ENCODE measurements at places on chromosomes 7 and 10. TPM values are rescaled to one million over a fixed set of nuclear protein-coding genes. Genes with fewer than 3 reads are reported as not detected.
A peak's percentile ranks its signal among the peaks of the same experiment; 100 is the strongest.

- DNase-seq, result peak; percentile 21
Measured at GRCh38 chr7:90404777-90405176, 1.5 kb downstream of the CLDN12 start.

DNA sequence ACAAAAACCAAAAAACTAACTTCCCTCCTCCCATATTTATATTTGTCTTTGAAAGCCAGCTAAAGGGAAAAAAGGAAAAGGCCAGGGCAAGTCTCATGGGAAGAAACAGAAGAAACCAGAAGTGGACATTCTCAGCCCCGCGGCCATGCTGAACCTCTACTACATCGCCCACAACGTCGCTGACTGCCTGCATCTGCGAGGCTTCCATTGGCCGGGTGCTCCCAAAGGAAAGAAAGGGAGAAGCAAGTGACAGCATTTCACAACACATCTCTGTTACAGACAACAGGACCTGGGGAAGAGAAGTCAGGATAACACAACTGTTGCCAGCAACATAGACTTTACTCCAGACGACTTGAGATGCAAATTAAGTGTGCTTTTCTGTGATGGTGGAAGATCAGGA, 9.9 kb downstream of the SMKR1 start:
- DNase-seq, result no peak

GRCh38 chr7:144534655-144535395, 131.3 kb upstream of the NOBOX start:
- DNase-seq, result no peak

DNA sequence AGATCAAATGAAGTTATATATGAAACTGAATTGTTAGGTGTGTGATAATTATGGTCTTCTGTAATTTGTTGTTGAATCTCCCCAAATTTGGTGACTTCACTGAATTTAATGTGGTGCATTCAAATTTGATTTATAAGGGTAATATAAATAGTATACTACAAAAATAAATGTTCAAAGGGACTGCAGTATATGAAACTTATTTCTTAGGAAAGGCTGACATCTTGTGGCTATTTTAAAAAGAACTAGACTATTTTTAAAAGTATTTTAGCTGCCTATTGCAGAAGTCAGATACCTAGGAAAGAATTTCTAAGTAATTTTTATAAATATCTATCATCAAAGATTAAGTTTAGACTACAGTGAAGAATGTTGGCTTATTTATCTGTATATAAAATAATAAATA, 36.6 kb downstream of the ATRNL1 start:
- no peak for DNase-seq

MBLAC1 gene
- total RNA-seq, result 4.8 TPM

DNA sequence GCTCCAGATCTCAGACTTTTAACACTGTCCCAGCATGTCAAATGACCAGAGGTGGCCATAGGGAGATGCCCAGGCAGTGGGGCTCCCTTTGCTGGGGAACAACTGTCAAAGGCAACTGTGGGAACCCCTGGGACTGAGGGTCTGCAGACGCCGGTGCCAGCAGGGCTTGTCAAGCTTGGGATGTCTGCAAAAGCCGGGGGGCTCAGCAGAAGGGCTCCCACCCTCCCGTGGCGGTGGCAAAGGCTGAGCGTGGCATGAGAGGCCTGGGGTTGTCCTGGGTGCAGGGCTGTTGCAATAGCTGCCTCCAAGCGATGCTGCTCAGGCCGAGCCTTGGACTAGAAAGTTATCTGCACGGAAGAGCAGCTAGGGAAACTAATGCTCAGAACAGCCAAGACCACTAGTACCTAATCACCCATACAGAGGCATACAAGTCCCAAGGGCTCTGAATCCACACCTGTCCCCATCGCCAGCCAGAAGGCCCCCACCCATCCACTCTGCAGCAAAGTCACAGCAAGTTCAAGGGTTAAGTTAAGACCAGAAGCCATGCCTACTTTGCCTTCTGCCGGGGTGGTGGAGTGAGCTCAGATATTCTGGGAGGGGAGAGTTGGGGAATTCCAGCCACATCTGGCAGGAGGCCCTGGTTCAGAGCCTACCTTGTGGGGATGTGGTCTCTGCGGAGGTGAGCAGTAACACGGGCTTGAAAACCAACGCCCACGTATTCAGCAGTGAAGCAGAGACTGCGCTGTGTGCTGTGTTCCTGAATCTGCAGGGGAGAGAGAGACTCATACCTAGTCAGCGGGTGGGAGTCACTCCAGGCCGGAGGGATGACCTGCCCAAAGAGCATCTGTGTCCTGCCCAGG, 4.6 kb downstream of the SH2B2 start:
- no peak for DNase-seq

DNA sequence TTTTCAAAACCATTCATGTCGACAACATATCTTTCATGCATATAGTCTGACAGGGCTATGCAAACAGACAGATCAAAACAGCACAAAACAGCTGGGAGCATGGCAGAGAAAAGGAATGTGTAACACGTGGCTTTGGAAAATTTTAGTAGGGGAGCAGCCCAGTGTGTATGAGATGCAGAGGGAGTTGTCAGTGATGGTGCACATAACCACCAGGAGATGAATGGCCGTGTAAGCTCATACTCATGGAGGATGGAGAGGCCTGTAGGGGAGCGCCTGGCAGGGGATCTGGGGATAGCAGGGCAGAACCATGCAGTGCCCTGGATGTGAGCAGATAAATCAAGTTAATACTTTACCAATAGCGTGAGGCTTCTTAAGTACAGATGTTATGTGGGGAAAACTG, 45.7 kb downstream of the RHOBTB1 start:
- DNase-seq, result no peak

DNA sequence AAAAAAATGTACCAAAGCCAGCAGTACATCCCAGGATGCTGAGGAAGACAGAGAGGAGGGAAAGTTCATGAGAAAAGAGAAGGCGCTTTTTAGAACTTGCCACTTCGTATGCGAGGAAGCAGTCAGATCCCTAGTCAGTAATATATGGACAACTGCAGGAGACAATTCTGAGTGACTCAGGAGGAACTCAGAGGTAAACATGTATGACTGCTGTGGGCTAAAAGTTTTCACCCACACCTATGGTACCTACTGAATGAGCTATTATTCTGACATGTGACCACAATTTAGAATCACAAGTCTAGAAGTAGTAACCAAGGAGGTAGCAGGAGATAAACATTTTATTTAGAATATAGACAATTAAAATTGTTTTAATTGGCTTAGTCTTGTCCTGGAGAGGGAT, 126.5 kb downstream of the ICA1 start:
- DNase-seq, result no peak

DNA sequence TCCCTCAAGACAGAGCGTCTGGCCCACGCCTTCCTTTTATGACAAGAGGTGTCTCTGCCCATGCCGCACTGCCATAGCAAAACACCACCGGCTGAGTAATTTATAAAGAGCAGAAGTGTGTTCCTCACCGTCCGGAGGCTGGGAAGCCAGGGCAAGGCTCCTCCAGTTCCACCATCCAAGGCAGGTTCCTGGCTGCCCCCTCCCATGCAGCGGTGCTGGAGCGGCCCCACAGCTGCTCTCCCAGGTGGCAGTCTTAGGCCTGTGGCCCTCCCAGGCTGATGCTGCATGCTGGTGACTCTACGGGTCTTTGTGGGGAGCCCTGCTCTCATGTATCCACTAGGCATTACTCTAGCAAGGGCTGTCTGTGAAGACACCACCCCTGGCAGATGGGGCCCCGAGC, 113.1 kb downstream of the TCERG1L start:
- no peak for DNase-seq

DNA sequence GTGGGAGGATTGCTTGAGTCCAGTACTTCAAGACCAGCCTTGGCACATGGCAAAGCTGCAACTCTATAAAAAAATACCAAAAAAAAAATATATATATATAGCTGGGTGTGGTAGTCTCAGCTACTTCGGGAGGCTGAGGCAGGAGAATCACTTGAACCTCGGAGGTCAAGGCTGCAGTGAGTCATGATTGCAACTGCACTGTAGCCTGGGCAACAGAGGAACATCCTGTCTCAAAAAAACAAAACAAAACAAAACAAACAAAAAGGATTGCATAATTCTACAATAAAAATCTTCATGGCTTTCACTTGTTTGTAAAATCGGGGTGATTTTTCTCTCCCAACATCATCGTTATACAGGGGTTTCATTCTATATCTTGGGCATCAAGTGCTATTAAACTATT, 35.1 kb downstream of the GUSB start:
- DNase-seq, result peak; percentile 72

DNA sequence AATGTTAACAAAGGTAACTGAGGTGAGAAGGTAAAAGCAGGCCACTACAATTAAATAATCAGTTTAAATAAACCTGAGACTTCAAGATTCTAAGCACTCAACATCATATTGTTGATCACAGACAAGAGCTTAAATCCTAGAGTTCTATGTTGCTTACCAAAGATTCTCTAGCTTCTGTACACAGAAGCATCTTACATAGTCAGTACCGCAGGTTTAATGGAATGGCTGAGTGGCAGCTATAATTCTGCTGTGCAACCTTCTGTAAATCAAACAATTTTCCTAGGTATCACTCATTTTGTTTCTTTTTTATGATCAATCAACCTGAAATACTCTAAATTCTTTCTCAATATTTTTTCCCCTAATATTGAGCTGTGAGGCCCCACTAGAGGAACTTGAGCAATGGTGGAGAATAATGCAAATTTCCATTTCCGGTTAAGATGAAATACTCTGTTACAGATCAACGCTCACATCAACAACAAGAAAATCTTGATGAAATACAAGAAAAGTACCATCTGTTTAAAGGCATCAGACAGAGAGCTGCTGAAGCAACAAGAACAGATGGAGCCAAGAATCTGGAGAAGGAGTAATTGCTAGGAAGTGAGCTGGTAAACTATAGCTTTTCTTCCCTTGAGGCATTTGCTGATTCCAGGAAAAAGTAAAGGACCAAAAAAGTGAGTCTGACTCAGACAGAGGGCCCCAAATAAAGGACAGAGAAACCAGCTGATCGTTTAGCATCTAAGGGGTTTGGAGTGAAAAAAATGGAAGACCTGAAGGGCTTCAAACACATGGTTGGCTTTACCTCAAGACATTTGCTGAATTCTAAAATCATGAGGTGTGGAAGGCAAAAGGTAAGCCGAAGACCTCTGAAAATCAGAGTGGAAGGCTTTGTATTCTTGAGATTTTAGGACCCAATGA, 22.6 kb downstream of the PNPLA8 start:
- no peak for DNase-seq

DNA sequence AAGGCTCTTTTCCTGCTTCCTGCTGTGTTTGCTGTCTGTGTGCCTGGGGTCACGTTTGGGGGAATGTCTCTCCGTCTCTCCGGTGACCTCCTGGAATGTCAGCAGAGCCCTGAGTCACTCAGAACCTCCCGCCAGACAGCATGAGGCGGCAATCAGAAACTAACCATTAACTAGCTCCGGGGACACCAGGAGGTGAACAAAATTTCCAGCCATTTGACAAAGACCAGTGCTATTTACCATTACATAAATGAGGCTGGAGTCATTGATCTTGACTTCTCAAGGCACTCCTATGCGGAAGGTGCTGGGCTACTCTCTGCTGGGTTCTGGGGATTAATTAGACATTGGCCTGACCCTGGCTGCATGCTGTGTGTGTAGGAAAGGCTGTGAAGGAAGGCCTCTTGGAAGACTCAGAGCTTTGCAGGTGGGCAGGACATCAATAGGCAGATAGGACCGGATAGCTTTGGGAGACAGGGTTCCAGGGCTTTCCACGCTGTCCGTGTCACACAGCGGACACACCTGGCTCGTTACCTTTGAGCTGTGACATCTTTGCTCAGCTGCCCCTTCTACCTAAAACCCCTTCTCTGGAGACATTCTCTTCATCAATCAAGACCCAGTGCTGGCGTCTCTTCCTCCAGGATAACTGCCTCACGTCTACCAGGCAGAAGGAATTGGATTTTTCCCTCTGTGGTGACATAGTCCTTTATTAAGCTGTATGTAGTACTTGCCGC, 77.0 kb downstream of the PFKFB3 start:
- peak; percentile 50 for DNase-seq

DNA sequence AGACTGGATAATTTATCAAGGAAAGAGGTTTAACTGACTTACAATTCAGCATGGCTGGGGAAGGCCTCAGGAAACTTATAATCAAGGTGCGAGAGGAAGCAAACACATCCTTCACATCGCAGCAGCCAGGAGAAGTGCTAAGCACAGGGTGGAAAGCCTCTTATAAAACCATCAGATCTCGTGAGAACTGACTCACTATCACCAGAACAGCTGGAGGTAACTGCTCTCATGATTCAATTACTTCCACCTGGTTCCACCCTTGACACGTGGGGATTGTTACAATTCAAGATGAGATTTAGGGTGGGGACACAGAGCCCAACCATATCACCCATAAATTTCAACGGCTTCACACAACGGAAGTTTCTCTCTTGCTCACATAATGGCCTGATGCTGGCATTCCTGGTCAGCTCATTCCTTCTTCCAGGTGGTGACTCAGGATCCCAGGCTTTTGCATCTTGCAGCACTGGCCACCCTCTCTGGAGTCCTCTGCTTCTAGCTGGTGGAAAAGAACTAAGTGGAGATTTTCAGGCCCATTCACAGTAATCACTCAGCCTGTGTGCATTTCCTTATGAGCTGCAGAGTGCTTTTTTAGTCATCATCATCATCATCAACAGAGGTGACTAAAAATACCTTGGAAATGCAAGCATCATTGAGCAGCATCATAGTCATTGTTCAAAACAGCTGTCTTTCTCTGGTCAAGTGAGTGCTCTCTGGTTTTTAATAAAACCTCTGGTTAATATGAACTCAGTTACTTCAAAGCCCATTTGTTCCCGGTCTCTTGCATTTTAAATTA, 308.1 kb downstream of the SFMBT2 start:
- no peak for DNase-seq

TMEM196 gene
- total RNA-seq, result 0.11 TPM

DNA sequence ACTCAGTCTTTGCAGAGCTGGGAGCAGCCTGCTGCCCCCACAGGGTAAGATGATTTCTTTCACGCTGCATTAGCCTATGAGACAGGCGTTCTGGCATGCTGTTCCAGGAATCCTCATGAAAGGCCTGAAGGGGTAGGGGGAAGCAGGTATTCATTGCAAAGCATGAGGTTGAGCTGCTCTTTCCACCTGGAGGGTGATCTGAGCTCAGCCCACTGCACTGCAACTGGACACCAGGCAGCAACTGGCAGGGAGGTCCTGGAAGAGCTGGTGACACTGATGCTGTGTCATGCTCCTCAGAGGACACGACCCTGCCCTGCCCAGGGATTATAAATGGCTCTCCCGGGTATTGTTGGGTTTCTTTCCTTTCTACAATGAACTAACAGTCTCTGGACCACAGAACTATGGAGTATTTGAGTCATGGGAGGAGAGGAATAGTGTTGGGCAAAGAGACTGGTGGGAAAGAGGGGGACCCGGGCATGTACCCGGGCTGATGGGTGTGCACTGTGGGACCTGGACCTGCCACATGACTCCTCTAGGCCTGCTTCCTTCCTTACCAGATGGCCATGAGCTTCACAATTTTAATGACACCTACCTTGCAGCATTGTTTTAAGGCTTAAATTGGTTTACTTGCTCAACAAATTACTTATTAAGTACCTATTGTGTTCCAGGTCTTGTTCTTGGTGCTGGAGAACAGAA, 24.3 kb downstream of the SLC25A28 start:
- no peak for DNase-seq

GRCh38 chr7:128863433-128863989, 855 bp downstream of the ATP6V1F start:
- no peak for DNase-seq
